ENCODE measurements at places on chromosomes 4 and X.

DNA sequence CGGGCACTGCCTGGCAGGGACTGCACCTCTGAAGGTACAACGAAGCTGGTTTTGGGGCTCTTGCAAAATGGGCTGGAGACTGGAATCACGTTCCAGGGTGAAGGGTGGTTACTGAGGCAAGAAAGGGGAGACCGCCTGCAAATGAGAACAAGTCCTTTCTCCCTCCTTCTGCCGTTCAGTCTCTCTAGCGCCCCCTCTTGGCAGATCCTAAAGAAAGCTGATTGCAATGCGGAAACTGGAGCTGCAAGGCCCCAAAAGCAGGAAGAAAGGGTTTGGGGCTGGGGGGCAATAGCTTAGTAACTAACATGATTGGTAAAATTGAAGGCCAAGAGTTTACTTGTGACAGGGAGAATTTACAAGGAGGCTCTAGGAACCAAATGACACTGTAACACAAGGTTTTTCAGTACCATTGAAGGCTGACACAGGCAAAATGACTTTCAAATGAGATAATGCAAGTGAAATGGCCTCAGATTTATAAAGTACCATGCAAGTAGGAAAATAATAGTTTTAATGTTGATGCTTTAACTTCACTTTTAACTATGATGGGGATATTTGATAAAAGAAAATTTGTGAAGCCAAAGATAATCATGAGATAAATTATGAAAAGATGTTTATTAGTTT lies 222.7 kb upstream of the HAND2 start:
- no peak for DNase-seq

DNA sequence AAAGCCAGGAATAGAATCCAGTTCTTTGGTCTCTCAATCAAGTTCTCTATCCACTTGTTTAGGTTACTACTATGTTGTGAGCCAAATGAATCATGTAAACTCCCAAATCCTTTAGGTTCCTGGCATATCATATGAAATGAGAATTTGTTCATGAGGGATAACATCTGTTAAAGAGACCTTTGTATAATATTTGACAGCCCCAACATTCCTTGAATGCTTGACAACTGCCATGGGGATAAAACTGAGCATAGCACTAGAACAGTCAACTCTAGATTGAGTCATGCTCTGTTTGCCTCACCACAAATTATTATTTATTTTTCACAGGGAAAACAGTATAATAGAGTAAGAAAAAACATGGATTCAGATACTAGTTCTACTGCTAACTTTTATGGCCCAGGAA lies 93.3 kb downstream of the NAA11 start:
- no peak for DNase-seq

- no peak for DNase-seq
Measured at GRCh38 chr4:168070903-168071302, 21.4 kb upstream of the ANXA10 start.

DNA sequence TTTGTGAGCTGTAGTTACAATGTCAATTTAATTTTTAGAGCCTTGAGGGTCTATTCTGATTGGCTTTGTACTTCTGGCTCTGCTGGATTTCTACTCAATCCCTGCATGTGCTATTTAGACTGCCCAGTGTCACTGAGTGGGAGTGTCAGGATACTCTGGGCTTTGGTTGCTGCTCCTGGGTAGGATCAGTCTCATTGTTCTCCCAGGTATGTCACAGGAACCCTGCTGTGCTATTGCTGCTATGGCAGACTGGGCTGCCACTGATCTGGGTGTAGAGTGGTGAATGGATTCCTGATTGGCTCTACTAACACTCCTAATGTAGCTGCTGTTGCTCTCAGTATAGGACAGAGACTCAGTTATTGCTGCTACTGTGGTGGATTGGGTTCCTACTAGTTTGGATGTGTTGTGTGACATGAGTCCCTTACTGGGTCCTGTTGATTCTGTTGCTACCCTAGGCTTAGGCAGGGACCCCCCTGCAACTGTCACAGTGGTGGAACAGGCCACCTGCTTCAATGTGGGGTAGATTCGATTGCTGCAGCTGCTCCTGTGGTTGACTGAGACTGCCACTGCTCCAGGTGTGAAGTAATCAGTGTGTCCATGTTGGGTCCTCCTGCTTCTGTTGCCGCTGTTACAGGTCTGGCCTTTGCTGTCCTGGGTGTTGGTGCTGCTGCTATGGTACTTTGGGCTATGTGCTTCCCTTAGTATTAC lies 707.8 kb upstream of the AMOT start:
- DNase-seq, result no peak

GRCh38 chrX:78314561-78314960 lies 12.8 kb downstream of the CYSLTR1 start:
- DNase-seq, result no peak

DNA sequence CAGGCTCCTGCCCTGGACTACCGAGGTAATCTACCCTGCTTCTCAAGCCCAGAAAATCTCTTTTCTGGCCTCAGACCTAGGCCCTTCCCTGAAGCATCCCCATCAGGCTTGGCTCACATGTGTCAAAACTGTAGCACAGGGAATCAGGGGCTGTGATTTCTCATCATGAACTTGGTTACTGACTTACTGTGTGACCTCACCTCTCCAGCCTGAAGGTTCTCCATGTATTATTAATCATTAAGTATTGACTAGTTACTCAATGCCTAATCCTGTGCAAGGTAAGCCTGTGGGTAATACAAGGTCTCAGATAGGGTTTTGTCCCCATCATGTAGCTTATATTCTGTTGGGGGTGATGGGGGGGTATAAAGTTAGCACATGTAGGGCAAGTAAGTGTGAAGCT lies 6.8 kb downstream of the SRPX2 start:
- DNase-seq, result no peak

- DNase-seq, result no peak
Measured at GRCh38 chr4:8341691-8342090, 72.1 kb downstream of the HTRA3 start.

Data from stimulated activated CD8-positive, alpha-beta memory T cell treated with anti-CD3 and anti-CD28 coated beads, Interleukin-12 subunit alpha, Interleukin-12 subunit beta, amount 100 ng/mL, for 1 hour (primary cell).